ENCODE measurements at places on chromosomes 12 and 14.

DNA sequence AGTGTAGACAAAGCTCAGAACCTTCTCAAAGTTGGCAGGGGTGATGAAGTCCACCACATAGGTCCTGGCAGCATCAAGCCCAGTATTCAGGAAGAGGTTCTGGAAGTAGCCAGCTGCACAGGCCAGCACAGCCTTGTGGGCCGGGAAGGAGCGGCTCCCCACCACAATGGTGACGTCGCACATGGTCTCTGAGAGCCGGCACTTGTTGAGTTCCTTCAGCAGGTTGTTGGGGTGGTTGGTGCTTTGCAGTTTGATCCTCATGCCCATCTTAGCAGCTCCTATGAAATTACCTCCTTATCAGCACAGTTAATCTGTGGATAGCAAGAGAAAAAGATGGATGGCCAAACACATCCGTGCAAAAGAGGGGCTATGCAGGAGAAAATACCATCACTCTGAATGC is 1.7 kb downstream of the ZBTB39 start:
- DNase-seq: no peak

- DNase-seq: no peak
Observed at GRCh38 chr12:127295630-127296029, 971.3 kb upstream of the TMEM132C start.

DNA sequence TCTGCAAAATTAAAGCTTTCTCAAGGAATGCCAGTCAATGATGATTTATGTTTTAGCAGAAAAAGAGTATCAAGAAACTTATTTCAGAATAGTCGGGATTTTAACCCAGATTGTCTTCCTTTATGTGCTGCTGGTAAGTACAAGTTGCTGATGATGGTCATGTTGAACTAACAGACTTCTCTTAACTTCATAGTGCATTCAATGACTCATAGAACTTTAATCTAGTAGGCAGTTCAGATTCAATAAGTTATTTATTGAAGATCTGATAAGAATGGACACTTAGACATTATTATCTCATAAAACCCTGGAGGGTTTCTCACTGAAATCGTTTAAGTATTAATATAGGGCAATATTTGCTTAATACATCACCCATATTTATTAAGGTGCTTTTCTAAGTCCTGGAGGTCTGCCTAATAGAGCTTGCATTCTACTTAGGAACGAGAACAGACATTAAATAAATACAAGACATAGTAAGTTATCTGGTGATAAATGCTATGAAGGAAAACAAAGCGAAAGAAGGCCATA is 33.8 kb downstream of the TOGARAM1 start:
- no peak for DNase-seq

DNA sequence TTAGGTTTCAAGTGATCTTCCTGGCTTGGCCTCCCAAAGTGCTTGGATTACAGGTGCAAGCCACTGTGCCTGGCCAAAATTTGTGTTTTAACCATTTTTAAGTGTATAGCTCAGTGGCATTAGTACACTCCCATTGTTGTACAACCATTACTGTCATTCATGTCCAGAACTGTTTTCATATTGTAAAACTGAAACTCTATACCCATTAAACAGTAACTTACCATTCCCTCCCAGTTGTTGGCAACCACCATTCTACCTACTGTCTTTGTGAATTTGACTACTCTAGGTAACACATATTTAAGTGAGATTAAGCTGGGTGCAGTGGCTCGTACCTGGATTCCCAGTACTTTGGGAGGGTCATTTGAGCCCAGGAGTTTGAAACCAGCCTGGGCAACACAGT is 67.3 kb upstream of the KCNH3 start:
- no peak for DNase-seq

DNA sequence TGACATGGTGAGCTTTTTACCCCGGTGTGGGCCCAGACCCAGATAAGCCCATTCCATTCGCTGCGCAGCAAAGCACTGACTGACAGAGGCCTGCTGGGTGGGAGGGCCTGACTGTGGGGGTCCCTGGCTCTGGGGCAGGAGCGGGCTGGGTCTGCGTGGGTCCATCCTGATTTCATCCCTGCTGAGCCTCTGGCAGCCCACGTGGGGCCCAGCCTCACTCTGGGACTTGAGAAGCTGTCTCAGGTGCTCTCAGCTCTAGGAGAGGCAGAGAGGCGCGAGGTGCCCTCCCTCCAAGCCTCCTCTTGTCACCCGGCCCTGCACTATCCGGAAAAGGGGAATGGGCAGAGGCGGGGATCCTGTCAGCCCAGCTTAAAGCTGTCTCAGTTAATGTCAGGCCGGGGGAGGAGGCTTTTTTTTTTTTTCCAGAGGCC is 927 bp downstream of the ABCB9 start:
- DNase-seq: no peak

DNA sequence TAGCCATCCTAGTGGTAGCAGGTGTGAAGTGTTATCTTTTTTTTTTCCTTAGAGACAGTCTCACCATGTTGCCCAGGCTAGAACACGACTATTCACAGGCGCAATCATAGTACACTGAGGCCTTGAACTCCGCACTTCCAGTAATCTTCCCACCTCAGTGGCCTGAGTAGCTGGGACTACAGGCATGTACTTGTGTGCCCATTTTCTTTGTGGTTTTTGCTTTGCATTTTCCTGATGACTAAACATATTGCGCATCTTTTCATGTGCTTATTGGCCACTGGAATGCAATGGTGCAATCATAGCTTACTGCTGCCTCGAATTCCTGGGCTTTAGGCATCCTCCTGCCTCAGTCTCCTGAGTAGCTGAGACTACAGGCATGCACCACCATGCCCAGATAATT is 33.3 kb upstream of the GCH1 start:
- no peak for DNase-seq

GRCh38 chr12:17680220-17680619 is 409.8 kb downstream of the RERGL start:
- DNase-seq: no peak

- no peak for DNase-seq
Observed at GRCh38 chr12:26188641-26189040, 6.7 kb upstream of the SSPN start.

DNA sequence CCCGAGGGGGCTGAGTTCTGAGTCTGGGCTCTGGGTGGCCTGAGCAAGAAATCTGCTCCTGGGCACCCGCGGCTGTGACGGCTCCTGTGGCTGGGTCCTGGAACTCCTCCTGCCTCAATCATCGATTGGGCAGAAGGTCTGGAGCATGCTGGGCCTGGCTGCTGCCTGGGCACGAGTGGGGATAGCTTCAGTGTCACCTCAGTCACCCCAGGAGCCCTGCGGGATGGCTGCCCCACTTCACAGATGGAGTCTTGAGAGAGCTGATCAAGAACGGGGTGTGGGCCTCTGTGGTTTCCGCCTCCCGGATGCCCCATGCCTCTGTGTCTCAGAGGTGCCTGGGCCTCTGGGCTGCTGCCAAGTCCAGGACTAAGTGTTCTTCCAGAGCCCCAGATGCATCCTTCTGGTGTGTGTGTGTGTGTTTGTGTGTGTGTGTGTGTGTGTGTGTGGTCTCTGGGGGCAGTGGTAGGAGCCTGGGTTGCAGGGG is 185.6 kb upstream of the C14orf180 start:
- peak; percentile 51 for DNase-seq

GRCh38 chr12:9335867-9336266 is 127.7 kb upstream of the PZP start:
- no peak for DNase-seq

- no peak for DNase-seq
Observed at GRCh38 chr14:75254381-75254822, 24.2 kb upstream of the FOS start.

DNA sequence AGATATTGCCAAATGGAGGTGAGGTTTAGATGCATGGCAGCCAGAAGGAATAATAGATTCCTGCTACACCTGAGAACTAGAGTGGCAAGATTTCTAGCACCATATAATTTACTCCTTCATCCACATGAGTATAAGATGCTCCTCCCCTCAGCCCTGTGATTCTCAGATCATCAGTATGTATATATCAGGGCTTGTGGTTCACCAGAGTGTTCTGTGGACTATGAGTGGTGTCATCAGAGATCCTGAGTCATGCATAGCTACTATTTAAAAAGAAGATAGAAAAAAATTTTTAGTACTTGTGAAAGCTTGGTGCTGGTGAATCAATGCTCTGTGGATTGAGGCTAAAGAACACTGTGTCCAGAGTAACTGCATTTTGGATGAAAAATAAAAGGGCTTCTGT is 285.9 kb downstream of the BMP4 start:
- DNase-seq: no peak

DNA sequence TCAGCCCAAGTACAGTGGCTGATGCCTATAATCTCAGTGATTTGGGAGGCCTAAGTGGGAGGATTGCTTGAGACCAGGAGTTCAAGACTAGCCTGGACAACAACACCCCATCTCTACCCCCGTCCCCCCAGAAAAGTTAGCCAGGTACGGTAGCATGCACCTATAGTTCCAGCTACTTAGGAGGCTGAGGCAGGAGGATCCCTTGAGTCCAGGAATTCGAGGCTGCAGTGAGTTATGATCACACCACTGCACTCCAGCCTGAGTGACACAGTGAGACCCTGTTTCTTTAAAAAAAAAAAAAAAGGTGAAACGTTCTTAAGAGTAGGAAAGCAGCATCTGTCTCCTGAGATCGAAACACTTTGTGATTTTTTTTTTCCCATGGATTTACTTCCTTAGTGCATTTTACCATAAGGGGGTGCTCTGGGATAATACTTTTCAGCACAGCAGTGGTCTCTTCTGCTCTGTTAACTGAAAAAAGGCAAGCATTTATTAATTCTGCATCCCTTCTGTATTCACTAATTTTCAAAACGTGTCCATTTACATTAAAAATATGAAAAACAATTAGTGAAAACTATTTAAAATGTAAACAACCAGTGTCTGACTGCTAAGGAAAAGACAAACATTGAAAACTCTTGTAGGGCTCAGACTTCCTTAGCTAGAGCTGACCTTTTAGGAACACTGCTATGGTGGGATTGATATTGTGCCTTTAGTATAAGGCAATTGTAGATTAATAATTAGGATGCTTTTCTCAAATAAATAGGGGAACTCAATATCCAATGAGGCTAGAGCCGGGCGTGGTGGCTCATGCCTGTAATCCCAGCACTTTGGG is 31.2 kb upstream of the USP44 start:
- DNase-seq: no peak

DNA sequence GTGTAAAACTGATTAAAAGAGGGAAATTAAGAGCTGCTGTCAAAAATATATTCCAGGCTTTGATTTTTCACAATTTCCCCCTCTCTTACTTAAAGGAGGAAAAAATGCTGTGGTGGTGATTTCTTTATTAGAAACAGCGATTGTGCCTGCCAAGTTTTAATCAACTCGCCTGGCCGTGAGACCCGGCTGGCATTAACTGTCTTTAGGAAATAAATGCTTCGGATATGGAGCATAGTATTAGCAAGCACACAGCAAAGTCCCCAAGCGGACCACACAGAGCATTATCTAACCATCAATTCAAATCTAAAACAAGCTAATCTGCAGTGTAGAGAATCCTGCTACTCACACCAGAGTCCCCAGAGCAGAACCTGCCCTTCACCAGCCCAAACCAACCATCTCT is 457.1 kb downstream of the TMEM132D start:
- DNase-seq: no peak

GRCh38 chr14:23558346-23559009 is 2.4 kb downstream of the THTPA start:
- no peak for DNase-seq

- DNase-seq: no peak
Observed at GRCh38 chr14:99757331-99758070, 35.7 kb upstream of the EML1 start.

DNA sequence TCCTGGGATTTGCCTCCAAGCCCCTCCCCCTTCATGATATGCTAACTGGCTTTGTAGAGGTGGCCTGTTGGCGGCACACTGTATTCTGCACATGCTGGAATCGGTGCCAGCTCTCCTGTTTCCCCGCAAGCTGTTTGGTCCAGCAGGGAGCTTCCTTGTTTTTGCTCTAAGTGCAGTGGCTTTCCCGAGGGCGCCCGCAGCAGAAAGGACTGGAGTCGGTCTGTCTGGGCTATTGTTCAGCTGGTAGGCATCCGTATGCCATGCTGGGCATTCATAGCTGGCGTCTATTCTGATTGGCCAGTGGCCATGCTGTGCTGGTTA is 88.9 kb upstream of the MED13L start:
- DNase-seq: no peak

- no peak for DNase-seq
Observed at GRCh38 chr12:126362964-126363363, 1297.7 kb downstream of the AACS start.

GRCh38 chr14:96120392-96120791 is 81.2 kb downstream of the C14orf132 start:
- DNase-seq: no peak

- DNase-seq: peak; percentile 1
Observed at GRCh38 chr12:118371321-118372282, 1.1 kb downstream of the TAOK3 start.

GRCh38 chr12:27575090-27575761 is 51.2 kb downstream of the PPFIBP1 start:
- DNase-seq: no peak

DNA sequence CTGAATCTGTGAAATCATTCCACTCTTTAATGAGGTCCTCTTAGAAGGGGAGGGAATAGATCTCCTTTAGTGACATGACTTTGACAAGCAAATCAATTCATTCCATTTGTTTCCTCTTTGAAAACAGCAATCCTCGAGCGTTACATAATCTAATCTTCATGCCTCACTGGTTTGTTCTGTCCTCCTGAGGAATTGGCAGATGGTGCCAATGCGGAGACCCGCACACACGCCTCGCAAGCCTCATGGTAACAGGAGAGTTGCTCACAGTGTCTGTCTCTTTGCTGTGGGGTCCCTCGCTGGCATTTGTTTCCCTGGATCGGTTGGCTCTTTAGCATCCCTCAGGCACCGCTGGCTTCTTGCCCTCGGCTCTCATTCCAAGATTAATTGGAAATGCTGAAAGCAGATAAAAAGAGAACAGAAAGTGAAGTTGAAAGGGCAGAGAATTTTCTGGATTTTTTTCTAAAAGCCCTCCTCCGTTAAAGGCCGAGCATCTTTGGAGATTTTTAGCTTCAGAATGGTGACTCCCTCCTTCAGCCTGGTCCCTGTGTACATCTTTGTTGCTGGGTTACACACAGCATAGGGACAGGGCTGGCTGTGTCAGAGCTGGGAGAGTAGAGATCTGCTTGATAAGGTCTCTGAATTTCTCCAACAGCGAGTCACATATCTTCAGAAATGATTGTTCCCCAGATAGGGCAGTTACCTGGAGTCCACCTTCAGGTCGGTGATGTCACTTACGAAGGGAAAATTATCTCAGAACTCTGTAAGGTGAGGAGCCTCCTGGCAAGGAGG is 10.1 kb upstream of the CABP1 start:
- no peak for DNase-seq
